AG04450 (cell line): ENCODE measurements at places on chromosomes 3 and 15.

DNA sequence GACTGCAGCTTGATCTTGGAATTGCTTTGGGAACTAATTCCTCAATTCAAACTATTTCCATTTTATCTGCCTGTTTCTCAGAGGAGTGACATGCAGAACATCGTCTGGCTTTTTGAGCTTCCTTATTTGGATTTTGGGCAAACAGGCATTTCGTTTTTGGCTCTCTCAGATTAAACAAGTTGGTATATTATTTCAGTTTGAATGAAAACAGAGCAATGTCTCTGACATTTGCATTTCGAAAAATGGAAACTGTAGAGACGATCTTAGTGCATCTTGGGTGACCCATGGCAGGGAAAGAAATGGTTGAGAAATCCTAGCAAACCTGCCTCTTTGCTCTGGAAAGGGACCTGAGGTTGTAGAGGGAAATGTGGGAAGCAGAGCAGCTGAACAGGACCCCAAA is 33.0 kb upstream of the SNRK start:
- no peak for DNase-seq

DNA sequence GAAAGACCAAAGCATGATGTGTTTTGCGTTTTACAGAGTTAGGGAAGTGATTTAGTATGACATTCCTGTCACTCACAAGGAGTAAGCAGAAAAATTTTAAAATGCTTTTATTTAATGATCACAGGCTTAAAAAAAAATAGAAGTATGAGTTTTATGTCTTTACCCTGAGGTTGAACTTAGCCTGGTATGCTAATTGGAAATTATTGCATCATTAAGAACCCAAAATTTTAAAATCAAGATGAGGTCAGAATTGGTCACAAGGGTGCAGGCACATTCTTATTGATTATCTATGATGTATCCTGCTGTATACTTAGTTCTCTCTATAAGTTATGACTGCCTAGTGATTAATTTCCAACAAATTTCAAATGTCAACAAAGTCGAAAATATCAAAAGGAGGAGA is 585.6 kb upstream of the ALCAM start:
- DNase-seq, result no peak

DNA sequence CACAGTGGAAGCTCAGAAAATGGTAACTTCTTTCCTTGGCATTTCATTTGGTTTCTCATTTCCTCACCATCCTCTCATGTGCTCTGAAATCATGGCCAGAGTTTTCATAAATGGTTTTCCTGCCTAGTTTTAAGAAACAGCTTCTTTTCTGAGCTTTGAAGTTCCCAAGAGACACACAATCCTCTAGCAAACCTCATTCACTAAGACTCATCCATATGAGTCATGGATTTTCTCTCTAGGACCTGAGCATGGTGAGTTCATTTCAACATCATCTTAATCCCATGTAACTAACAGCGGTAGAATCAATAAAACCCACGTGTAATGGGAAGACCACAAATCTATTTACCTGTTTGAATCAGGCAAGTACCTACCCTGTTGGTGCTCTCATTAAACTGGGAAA is 274.5 kb upstream of the LRTM1 start:
- peak; percentile 66 for DNase-seq

DNA sequence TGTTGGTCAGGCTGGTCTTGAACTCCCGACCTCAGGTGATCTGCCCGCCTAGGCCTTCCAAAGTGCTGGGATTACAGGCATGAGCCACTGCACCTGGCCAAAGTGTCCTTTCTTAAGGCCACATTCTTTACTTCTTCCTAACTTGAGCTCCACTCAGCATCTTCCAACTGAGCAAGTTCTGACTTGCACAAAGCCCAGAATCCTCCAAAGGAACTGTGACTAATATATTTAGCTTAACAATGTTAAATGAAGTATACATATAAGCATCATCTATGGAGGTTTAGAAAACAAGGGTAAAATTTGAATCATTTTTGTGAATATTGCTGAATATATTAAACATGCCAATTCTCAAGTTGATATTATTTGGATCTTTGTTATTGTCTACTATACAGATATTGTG is 93.7 kb downstream of the SHQ1 start:
- no peak for DNase-seq

- no peak for DNase-seq
These were observed 283.5 kb downstream of the SV2B start for GRCh38 chr15:91383532-91383931.

GRCh38 chr3:18747383-18747782 is 322.2 kb upstream of the SATB1 start:
- DNase-seq, result no peak

GRCh38 chr3:132161608-132162007 is 126.8 kb upstream of the CPNE4 start:
- DNase-seq, result no peak

GRCh38 chr15:73139744-73140553 is 87.7 kb downstream of the NEO1 start:
- DNase-seq, result no peak

- no peak for DNase-seq
These were observed 966 bp downstream of the MYO1E start for GRCh38 chr15:59371458-59372351.

DNA sequence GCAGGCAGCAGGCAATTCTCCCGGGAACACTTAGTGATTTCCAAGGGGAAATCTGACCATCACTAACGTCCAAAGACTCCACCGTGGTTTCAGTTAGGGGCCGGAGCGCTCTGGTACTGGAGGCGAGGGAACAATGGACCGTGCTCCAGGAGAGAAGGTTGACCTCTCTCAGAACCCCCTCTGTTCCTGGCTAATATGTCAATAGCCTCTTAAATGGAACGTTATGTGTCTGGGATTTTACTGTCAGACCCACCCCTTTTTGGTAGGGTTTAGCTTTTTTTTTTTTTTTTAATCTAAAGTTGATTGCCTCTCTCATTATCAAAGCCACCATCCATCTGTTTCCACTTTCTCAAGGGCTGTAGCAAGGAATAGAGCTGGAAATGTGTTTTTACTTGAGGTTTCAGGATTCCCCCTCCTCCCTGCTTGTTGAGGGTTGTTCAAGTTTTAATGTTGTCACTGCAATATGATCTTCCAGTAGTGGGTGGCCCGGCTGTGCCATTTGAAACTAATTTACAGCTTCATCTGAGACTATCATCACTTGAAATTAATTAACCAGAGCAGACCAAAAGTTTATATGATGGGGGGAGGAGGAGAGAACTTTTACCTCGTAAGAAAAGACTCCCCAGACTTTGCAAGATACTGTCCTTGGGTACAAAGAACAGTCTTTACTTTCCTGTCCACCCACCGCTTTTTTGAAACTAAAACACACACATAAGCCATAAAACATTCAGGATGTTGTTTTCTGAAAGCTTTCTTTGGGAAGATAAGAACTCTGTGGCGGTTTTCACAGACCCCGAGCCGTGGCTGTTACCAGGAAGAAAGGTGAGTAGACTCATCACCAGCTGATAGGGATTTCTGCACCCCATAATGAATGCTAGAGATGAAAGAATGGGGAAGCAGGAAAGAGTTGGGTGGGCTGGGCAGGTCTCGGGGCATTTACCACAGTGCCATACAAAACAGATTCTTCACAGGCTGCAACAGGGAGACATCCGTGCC is 187.8 kb downstream of the UACA start:
- no peak for DNase-seq

DNA sequence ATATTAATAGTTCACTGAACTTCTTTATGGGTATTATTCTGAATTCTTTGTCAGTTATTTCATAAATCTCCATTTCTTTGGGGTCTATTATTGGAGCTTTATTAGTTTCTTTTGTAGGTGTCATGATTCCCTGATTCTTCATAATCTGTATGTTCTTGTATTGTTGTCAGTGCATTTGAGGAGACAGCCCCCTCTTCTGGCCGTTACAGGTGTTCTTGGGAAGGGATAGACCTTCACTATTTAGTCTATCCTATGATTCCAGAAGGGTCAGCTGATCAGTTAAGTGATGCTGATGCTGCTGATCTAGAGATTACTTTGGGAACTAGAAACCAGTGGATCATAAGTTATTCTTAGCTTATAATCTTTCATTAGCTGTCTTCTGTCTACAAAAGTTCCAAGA is 34.9 kb downstream of the TMEM39A start:
- no peak for DNase-seq

DNA sequence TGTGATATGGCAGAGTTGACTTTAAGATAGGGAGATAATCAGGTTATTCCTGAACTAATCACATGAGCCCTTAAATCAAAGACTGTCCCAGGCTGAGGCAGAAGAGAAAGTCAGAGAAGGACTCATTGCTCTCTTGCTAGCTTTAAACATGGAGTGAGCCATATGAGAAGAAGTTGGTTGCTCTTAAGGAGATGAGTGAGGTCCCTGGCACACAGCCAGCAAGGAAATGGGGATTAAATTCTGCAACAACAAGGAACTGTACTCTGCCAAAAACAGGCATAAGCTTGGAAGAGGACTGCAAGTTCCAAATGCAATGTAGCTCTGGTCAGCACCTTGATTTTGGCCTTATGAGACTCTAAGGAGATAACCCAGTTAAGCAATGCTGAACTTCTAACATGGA is 457.0 kb downstream of the PLOD2 start:
- no peak for DNase-seq

DNA sequence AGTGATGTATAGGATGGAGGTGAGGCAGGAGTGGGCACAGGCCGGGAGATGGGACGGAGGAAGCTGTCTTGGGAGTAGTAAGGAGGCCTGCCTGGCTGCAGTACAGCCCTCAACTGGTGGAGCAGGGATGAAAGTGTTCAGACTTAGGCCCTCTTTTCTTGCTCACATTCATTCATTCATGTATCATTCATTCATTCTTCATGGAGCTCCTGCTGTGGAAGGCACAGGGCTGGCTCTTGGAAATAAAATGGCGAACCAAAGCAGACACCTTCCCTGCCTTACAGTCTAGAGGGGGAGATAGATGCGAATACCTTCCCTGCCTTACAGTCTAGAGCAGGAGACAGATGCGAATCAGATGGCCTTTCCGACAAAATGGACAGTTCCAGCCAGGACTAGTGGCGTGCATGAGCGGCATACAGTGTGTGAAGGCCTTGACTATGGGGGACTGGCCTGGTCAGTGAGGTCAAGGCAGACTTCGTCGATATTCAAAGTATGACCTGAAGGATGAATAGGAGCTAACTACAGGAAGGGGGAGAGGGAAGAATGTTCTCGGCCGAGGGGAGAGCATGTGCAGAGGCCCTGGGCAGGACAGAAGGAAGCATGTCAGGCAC is 143.2 kb upstream of the TLE3 start:
- DNase-seq, result no peak

DNA sequence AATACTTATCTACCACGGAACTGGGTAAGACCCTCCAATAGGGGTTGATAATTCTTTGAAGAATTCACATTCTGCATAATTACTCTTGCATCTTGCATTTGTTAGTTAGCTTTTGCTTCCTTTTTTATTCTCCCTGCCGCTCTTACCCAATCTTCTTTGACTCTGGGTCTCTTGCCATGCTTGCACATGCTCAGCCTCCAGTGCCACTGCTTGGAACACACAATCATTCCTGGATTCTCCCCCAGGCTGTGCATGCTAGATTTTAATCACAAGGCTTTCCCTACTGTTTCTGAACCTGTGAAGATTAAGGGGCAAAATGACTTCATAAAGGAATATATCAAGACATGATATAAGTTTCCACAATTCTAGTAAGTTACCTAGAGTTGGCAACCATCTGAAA is 133.1 kb downstream of the IL1RAP start:
- DNase-seq, result no peak

DNA sequence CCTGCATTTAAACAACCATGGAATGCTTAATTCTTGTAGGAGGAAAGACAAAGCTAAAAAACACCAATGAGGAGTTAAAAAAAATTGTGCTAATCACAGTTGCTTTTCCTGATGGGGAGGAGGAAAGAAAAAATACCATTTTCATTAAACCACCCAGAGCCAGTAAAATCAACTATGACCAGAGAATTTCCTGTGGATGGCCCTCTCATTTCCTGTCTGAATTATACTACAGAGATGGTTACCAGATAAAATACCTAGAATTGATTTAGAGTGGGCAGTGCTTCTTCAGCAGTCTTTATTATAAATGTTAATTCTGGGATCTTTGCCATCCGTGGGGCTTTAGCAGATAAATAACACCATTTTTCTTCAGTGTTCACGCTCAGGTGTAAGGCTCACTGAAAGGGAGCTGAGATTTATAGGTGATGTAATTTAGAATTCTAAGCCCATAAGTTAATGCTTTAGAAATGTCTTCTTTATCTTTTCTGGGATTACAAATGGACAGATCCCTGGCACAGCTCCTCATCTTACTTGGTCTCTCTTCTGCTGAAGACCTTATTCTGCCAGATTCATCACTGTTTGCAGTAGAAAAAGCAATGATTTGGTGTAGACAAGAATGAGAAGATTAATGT is 37.9 kb downstream of the RETNLB start:
- DNase-seq, result no peak

DNA sequence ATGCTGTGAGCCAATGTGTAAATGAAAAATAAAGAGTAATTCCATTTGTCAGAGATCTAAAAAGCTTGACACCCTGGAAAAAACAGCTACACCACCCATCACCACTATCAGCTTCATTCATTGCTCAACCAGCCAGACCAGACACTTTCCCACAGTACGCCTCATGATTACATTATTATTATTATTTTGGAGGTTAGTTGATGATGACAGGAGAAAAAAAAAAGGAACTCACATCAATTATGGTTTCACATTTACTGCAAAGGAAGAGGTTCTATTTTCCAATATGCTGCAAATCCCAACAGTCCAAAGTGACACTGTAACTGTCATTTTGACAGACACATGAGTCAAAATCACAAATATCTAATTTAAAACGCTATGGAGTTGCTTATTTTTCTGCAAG is 134.7 kb upstream of the TSC22D2 start:
- no peak for DNase-seq

DNA sequence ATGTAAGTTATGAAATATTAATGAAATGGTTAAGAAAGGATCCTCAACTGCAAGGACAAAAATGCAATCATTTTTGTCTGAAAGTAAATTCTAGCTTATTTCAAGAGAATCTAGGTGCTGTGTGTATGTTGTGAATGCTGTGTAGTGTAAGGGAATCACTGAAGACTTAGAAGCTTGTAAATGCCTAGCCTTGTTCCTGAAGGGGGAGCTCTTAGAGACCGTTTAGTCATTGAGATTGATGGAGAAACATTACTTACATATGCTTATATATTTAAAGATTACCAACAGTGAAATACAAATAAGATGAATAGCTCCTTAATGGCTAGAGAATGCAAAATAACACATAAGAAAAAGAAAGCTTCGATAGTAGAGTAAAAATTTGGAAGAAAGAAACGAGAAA is 67.9 kb downstream of the CNTN4 start:
- no peak for DNase-seq

DNA sequence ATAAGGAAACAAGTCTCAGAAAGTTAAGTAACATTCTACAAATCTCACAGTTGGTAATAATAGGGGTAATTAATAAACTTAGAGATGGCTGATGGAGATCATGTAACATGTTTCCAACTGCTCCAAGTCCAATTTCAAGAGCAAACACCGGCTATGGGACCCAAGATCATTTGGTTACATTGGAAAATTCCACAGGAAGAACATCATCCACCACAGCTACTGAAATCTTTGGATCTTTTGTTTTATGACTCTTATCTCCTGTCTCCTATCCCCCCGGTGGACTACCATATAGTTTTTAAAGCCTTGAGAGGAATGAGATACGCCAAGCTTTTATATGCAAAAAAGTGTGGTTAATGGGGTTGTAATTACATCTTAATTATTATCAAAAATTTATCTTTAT is 216.1 kb downstream of the WNT5A start:
- no peak for DNase-seq

GRCh38 chr3:181948286-181948685 is 236.6 kb downstream of the SOX2 start:
- no peak for DNase-seq

- no peak for DNase-seq
These were observed 30.7 kb downstream of the IDH3A start for GRCh38 chr15:78179906-78180305.
